ENCODE measurements at places on chromosomes 1 and 21.

GRCh38 chr21:43275421-43276211 is 106.8 kb downstream of the CRYAA start:
- no peak for DNase-seq

DNA sequence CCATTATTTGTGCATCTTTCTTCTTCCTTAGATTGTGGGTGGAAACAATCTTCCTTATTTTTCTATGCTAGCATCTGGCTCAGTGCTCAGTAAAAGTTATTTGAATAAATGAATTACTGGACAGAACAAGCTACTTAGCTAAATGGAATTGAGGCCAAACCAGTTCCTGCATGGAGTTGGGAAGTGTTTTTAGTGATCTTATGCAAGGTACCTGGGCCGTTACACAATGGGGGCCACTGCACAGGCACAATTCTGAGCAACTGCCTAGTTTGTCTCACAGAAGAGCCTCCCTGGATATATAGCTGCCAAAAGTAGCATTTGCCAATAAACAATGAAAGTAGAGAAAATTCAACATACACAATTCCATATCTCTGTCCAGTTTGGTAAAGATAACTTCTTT is 27.0 kb upstream of the SERBP1 start:
- DNase-seq, result no peak

- no peak for DNase-seq
Measured at GRCh38 chr1:202565890-202566602, 144.2 kb downstream of the SYT2 start.

DNA sequence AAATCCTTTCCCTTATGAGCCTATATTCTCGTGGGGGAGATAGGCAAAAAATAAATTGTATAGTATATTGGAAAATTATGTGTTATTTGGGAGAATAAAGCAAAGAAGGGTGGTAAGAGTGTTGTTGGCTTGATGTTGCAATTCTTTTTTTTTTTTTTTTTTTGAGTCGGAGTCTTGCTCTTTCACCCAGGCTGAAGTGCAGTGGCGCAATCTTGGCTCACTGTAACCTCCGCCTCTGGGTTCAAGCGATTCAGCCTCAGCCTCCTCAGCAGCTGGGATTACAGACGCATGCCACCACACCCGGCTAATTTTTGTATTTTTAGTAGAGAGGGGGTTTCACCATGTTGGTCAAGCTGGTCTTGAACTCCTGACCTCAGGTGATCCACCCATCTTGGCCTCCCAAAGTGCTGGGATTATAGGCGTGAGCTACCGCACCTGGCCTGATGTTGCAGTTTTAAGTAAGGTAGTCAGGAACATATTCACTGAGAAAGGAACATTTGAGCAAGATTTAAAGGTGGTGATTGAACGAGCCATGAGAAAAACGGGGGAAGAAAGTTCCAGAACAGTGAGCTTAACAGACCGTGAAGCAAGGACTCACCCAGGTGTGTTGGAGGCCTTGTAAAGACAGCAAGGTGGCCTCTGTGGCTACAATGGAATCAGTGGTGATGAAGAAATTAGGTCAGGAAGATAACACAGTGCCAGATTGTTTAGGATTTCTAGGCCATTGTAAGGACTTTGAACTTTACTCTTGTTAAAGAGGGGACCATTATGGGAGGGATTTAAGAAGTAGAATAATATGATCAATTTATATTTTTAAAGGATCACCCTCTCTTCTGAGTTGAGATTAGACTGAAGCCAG is 45.8 kb downstream of the RPRD2 start:
- DNase-seq, result no peak
